ENCODE measurements at places on chromosomes 11 and 22. TPM values are rescaled to one million over a fixed set of nuclear protein-coding genes. Genes with fewer than 3 reads are reported as not detected.

FAM181B gene
- not detected for total RNA-seq

SGSM1 gene
- total RNA-seq = 0.18 TPM

TH gene
- total RNA-seq = not detected

ST14 gene
- not detected for total RNA-seq

CYTH4 gene
- total RNA-seq = 0.09 TPM

OR5T2 gene
- total RNA-seq = not detected

BDNF gene
- 16.0 TPM for total RNA-seq

C22orf15 gene
- not detected for total RNA-seq

CARD10 gene
- 52.6 TPM for total RNA-seq

OR2AG2 gene
- 0.09 TPM for total RNA-seq

C22orf42 gene
- not detected for total RNA-seq

CDC42EP1 gene
- 23.1 TPM for total RNA-seq

OR5A1 gene
- not detected for total RNA-seq

OR5AR1 gene
- total RNA-seq = not detected

NXPE1 gene
- total RNA-seq = not detected

DEFB131B gene
- total RNA-seq = not detected

LRRC32 gene
- total RNA-seq = 20.5 TPM

LRRC51 gene
- 2.7 TPM for total RNA-seq

HBG2 gene
- total RNA-seq = 0.18 TPM

POU2AF2 gene
- total RNA-seq = not detected

CLMP gene
- total RNA-seq = 11.6 TPM

ASPHD2 gene
- total RNA-seq = 6.9 TPM

ANO3 gene
- total RNA-seq = not detected

EIF1AD gene
- 37.5 TPM for total RNA-seq

TPBGL gene
- total RNA-seq = not detected

NCAM1 gene
- total RNA-seq = 0.45 TPM

ACR gene
- 0.27 TPM for total RNA-seq

NLRP14 gene
- total RNA-seq = 0.09 TPM

OR51B6 gene
- not detected for total RNA-seq

VPREB1 gene
- not detected for total RNA-seq

PNPLA2 gene
- 15.0 TPM for total RNA-seq

RBFOX2 gene
- total RNA-seq = 128 TPM

OR2D2 gene
- 0.47 TPM for total RNA-seq

HBB gene
- not detected for total RNA-seq

NUP50 gene
- 56.7 TPM for total RNA-seq

CTSW gene
- not detected for total RNA-seq

OR8D4 gene
- not detected for total RNA-seq

MMP13 gene
- total RNA-seq = not detected

OR51B2 gene
- total RNA-seq = not detected

KRTAP5-11 gene
- total RNA-seq = not detected

ZNHIT2 gene
- 7.1 TPM for total RNA-seq

YPEL1 gene
- 3.5 TPM for total RNA-seq

Data from endothelial cell of coronary artery (primary cell).